Bronchial epithelial cell (primary cell): ENCODE measurements at places on chromosomes 4 and X.

- DNase-seq = no peak
Measured at GRCh38 chr4:186553717-186554116, 1.6 kb downstream of the MTNR1A start.

GRCh38 chrX:37912777-37913176, 65.4 kb upstream of the DYNLT3 start:
- DNase-seq = no peak

DNA sequence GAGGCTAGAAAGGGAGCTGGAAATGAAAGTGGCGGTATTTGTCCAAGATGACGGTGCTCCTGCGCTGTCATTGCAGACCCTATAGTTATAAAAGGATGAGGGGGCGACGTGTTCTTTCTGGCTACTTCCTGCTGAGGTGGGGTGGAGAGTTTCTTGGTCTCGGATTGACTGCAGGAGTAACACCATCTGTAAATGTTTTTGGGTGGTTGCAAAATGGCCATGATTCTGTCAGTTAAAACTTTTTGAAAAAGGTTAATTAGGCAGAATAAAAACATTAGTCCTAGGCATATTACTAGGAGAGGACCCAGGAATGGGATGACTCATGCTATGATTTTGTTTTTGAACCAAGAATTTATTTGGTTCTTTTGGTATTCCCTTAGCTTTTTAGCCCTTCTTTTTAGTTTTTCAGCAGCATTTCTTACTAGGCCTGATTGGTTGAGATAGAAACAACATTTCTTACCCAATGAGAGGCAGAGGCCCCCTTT, 53.1 kb downstream of the USP11 start:
- DNase-seq = no peak

GRCh38 chr4:7466904-7467303, 32.2 kb upstream of the PSAPL1 start:
- no peak for DNase-seq

GRCh38 chr4:106615961-106616360, 247.4 kb upstream of the GIMD1 start:
- DNase-seq = no peak
